ENCODE measurements at places on chromosomes 4 and X.

DNA sequence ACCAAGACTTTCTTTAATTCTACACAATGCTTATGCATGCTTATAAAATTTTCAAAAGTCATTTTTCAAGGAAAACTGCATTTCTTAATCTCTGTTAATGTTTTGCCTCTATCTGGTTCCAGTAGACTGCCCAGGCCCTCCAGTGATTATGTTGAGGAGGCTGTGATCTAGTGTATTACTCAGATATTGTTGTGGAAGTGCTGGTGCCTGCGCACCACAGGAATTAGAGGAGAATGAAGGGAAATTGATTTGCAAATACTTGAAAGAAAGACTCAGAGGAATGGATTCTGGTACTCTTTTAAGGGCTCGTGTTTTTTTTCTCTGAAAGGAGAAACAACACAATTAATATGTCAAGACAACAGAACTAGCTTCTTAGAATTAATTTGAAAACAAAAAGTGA, 1015.1 kb downstream of the RPA4 start:
- no peak for DNase-seq

DNA sequence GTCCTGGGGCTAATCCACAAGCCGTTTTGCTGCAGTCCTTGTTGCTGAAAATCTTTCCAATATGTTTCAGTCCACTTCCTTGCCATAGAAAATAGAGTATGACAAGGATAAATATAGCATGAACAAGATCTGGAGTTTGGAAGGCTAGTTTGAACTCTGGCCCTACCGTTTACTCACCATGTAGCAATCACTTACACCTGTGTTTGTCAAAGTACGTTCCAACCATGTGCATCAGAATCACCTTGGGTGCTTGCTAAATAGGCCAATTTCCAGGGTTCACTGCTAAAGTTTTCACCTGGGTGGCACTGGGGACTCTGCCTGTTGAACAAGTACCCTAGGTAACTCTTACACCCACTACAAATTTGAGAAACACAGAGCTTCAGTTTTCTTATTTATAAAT, 188.9 kb downstream of the ENOX2 start:
- DNase-seq: no peak

GRCh38 chr4:100386270-100386669, 131.6 kb downstream of the EMCN start:
- DNase-seq: no peak

DNA sequence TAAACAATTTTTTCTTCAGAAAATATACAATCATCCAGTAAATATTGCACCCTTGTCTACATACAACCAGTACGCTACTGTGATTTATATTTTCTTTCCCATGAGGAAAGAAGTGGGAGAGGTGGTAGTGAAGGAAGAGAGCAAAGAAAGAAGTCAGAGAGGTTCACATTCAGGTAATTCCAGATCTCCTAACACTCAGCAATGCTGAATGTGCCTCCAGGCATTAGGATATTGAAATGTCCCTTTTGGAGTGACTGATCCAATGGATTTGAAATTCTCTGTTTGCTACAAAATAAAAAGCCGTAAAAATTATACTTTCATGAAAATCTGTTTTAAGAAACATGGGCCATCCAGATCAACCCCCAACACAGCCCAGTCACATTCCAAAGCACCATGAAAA, 211.9 kb upstream of the NR3C2 start:
- DNase-seq: no peak

GRCh38 chr4:111066887-111067286, 444.0 kb upstream of the PITX2 start:
- no peak for DNase-seq

GRCh38 chr4:11480683-11481082, 52.0 kb upstream of the HS3ST1 start:
- DNase-seq: peak; percentile 10

DNA sequence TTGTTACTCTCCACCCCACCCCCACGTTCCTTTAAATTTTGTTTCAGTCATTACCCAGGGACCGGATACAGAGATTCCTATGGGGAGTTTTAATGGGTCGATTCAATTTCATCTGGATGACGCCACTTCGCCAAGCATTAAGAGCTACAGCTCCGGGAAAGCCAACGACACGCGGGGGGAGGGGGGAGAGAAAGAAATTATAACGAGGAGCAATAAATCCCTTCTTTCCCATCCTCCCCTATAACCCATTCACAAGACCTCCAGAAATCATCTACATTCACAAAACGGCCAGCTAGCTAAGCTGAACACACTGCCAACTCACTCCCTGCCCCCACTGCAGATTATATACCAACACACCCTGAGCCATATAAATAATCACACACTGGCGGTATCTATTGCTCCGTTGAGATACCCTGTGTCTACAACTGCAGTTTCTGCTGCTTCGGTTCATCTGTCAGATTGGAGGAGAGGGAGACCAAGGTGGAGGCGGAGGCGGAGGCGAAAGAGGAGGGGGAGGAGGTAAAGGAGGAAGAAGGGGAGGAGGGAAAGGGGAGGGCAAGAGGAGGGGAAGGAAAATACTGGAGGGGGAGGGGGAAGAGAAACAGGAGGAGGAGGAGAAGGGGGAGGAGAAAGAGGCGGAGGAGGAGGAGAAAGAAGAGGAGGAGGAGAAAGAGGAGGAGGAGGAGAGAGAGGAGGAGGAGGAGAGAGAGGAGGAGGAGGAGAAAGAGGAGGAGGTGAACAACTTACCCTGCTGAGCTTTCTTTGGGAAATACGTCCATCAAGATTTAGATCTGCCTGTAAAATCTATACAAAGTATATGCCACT, 113.9 kb upstream of the VAMP7 start:
- DNase-seq: peak; percentile 13

DNA sequence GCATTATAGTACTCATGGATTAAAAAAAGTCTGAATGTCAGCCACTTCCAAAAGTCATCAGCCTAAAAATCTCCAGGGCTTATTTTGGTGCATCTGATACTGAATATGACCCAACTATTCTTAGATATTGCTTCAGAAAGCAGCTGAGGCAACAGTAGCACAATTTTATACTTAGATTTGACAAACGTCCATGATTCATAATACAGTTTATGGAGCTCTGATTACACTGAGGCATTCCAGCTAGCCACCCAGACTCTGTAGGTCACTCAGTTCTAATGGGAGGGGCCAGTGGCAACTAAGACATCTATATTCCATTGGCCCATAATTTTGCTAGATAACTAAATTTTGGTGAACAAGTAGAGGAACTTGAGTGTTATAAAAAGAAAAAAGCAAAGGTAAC, 10.3 kb downstream of the SPATA4 start:
- DNase-seq: no peak
